ENCODE measurements at places on chromosomes 2 and 18.

DNA sequence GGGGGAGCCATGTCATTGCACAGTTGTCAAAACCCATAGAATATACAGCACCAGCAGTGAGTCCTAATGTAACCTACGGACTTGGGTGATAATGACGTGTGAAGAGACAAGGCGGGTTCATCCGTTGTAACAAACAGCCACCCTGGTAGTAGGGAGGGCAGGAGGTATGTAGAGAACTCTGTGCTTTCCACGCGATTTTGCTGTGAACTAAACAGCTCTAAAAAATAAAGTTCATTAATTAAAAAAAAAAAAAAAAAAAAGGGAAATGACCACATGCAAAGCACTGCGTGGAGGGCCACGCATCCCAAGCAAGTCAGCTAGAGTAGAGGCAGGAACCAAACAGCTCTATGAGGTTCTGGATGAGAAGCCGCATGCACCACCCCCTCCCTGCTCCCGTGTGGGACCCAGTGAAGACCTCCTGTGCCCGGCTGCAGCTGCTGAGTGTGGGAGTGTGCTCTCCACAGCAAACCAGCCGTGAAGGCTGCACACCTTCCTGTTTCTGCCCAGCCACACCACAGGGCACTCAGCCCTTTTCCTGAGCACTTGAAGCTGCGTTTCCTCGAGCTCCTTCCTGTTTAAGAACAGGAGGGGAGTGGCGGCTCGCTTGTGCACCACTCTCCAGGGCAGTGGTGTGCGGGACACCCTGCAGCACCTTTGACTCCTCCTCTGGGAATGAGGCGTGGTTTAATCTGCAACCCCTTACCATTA is 65.6 kb downstream of the ODC1 start:
- peak; percentile 78 for DNase-seq

GRCh38 chr2:112662704-112663103 is 17.0 kb downstream of the SLC20A1 start:
- DNase-seq, result no peak

DNA sequence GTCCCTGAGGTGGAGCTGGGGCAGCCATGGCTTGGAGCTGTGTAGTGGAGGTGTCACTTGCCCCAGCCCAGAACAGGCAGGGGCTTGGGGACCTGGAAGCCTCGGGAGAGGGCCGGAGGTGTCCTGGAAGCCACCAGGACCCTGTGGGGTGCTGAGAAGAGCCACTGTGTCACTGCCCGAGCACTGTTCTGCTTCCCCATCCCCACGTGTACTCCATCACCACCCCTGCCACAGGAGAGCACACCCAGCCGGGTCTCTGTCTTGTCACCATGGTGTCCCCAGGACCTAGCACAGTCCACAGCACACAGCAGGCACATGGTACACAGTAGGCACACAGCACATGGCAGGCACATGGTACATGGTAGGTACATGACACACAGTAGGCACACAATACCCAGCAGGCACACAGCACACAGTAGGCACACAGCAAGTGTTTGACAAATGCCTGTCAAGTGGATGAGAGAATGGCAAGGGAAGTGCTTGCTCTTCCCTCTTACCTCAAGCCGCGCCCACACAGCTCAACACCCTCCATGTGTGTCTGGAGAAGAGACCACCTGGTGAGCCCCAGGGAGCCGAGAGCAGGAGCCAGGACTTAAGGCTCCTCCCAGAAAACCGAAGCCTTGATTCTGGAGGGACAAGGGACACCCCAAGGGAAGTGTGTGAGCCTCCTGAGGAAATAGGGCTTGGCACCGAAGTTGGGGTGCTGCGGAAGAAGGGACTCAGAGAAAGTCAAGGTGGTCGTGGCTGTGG is 13.3 kb downstream of the MBP start:
- DNase-seq, result no peak

DNA sequence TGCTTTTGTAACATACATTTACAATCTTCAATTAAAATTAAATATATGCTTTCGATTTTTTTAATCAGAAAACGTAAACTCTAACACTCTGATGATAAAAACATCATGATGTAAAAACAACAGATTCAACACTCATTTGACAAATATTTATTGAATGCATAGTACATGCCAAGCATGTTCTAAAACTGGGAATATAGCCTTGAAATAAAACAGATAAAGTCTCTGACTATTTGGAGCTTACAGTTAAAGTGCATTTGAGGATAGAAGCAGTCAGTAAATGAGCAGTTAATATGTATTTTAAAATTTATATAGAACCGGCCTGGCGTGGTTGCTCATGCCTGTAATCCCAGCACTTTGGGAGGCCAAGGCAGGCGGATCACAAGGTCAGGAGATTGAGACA is 47.8 kb downstream of the TMX3 start:
- DNase-seq, result no peak

- no peak for DNase-seq
Observed at GRCh38 chr2:207311316-207312005, 145.7 kb upstream of the KLF7 start.

DNA sequence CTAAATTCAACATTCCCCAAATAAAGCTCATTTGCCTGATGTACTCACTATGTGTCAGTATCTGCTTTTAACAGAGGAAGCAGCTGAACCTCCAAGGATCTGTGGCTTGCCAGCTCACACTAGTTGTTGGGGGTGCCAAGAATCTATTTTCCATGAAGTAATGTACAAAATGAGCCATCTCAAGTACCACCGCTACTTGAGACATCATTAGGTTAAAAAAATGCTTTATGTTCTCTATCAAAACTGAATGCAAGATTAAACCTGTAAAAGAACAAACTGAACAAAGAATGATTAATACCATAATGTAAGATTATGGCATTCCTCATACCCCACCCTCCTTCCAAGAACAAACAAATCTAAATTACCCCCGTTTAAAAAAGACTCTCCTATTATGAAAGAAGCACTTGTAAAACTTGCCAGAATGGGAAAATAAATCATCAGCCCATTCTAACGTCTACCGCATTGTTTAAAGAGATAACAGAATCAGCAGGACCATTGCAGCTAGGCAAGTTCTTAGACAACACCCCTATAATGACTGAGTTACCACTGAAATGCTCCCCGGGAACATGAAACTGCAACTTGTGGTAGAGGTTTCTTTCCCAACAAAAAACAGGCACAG is 471.6 kb downstream of the DLGAP1 start:
- DNase-seq, result no peak

GRCh38 chr2:167140767-167141166 is 252.5 kb downstream of the XIRP2 start:
- no peak for DNase-seq

- DNase-seq, result no peak
Observed at GRCh38 chr18:42064109-42064508, 109.1 kb downstream of the PIK3C3 start.

DNA sequence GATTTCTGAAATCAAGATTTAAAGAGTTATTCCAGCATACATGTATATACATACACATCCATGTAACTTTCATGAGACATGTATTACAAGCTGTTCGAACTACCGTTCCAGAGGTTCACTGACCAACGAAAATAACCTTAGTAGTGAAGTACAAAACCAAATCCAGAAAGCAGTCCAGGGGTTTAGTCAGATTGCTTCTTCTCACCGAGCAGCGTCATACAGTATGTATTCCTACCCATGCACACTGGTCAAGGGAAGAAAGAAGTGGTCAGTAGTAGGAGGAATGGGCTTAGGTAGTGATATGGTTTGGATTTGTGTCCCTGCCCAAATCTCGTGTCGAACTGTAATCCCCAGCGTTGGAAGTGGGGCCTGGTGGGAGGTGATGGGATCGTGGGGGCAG is 45.3 kb downstream of the E2F6 start:
- DNase-seq, result no peak

DNA sequence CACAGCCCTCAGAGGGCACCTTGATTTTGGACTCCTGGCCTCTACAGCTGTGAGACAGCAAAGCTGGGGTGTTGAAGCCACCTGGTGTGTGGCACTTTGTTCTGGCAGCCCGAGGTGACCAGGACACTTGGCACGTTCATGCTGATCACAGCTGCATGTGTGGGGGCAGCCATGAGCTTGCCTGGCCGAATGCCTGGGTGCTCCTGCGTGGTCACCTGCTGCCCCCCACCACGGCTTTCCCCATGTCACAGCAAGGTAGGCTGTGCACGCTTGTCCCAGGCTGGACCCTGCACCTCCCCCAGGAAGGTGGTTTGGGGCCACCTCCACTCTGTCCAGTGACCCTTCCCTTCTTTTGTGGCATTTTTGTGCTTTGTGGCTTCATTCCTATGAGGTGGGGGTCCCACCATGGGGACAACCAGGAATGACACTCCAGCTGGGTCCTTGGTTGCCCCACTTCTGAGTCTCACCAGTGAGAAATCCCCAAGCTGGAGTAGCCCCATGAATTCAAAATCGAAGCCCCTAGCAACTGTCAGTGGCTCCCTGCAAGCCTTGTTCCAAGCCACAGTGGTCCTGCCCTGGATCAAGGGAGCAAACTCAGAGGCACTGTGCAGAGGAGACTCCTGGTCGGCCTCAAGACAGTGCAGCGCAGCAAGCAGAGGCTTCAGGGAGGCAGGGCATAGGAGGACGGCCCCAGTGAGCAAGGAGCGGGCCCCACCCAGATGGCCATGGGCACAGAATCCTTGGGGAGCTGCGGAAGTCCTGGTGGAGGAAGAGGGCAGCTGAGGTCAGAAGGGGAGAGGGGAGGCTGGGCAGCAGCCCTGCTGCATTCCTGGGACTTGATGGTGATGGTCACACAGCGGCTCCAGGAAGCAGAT is 121.4 kb upstream of the HS6ST1 start:
- DNase-seq, result no peak

DNA sequence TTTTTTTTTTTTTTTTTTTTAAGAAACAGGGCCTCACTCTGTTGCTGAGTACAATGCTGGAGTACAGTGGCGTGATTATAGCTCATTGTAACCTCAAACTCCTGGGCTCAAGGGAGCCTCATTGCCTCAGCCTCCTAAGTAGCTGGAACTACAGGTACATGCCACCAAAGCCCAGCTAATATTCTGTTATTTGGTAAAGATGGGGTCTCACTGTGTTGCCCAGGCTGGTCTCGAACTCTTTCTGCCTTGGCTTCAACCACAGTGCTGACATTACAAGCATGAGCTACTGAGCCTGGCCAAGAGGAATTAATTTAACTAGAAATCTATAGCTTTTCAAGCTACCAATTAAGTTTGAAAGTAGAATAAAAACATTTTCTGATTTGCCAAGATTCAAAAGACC is 27.8 kb downstream of the DYM start:
- no peak for DNase-seq

GRCh38 chr2:25701801-25702200 is 28.4 kb upstream of the DTNB start:
- DNase-seq, result no peak

DNA sequence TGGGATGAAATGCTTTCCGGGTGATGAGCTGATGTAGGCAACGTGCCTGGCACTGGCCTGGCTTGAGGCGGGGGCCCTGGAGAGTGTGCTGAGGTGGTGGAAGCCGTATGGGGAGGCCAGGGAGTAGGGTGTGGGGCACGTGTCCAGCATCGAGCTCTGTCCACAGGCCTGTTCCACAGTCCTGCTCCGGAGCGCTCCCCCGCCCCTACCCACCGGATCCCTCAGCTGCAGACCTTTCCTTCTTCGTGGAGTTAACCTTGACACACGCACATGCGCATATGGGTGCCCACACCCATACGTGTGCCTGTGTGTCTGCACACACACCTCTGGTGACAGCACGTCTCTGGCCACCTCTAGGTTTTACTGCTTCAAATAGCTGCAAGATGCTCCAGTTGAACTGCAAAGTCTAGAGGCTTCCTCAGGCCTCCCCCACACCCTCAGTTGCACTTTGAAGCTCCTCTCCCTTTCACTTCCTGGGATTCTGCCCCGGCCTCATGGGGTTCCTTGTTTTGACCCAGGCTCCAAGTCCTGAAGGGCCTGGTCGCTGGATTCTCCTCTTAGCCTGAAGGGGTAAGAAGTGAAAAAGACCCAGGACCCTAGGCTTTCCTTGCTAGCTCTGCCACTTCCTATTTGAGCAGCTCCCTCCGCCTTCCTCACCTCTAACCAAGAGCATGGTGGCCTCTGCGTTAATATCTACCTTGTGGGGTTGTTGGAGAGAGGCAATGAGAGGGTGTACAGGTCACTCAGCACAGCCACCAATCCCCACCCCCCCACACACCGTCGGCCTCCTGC is 49.5 kb downstream of the INHBB start:
- DNase-seq, result no peak

- no peak for DNase-seq
Observed at GRCh38 chr2:29374823-29375222, 259.6 kb downstream of the CLIP4 start.

- no peak for DNase-seq
Observed at GRCh38 chr2:64853306-64853705, 135.9 kb upstream of the SLC1A4 start.

DNA sequence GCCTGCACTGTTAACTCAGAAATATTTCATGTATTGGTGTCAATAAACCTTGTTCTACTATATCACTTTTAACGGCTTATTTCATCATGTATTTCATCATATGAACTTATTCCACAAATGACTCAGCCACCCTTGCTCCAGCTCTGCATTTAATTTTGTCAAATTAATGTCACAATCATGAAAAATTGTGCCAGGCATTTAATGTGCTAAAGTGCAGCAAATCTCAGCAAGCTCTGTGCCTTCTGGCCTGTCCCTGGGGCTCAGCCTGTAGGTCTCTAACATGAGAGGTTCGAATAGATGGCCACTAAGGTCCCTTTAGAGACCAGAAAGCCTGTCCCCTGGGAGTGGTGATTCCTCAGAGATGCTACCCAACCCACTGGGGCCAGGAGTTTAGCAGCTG is 28.6 kb downstream of the BOD1L2 start:
- DNase-seq, result no peak

DNA sequence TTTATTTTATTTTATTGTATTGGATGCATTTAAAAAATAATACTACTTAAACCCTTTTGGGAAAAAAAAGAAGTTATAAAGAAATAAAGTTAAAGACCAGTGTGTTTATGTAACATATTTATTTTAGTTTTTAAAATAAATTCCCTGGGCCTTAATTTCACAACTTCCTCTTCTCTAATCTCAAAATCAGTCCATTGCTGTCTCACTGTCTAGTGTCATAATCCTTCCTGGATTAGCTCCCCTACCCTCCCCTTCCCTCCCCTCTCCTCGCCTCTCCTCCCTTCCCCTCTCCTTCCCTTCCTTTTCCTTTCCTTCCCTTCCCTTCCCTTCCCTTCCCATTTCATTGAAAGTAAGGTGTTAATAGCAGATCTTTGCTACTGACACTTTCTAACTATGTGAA is 40.3 kb upstream of the ZEB2 start:
- no peak for DNase-seq

DNA sequence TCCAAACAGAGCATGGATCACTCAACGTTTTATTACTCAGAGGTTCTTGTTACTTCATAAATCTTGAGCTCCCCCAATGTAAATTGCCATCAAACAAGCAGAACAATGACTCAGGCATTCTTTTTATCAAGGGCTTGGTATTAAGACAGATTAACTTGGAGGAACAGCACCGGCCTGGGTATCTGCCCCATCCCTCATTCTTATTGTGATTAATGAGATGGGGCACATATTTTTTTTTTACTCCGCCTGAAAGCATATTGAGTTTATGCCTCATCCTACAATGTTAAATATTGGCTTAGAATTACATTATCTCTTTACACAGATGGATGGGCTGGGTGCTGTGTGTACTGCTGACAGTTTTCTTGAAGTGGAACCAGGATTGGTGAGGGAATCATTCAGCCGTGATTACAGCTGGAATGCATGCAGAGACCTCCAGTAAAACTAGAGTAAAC is 387.3 kb downstream of the CLIP4 start:
- no peak for DNase-seq

Measured in NAMALWA (cell line).